ENCODE measurements at places on chromosomes 7 and 10.
A peak's percentile ranks its signal among the peaks of the same experiment; 100 is the strongest.

DNA sequence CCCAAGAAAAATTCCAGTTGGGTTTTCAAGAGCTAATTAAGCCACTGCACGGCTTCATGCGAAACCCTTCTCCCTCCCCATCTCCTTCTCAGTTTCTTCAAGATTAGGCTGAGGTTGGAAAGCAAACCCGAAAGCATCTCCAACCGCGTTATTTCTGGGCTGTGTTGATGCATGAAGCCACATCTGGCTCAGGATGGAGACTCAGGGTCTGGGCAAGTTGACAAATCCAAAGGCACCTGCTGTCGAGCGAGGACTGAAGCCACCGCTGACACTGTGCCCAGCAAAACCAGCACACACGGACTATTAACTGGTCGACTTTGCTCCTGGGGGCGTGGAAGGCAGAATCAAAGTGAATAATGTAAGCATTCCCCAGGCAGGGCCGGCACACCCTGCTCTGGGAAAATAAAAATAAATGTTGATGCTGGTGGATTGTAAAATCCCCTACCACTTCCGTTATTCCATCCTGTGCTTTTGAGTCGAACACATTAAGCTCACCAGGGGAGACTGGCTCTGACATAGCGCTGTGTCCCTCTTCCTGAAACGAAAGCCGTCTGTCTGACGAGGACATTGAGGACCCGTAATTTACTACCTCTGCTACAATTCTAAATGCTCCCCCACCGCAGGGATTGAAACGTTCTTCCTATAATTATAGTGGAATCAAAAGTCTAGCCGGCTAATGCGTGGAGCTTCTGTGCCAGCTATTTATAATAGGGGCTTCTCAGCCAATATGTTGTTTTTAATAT is 269.8 kb downstream of the ADARB2 start:
- DNase-seq, result no peak

DNA sequence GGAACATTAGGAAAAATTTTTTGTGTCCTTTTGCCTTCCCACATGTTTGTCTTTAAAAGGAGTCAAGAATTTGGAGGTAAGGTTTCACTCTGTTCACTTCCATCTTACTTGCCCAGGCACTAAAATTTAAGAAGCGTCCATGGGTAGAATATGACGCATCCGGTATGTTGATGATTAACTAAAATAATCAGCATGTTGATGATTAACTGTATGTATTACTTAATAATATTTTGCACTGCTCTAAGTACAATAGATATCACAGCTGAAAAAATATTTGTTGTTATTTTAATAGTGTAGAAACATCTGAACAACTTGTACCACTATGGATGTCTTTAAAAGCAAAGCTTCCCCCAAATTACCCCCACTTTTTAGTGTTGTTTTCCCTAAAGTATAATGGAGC is 11.5 kb downstream of the ANKRD22 start:
- DNase-seq, result peak; percentile 7

GRCh38 chr10:24438800-24439199 is 229.9 kb downstream of the KIAA1217 start:
- peak; percentile 47 for DNase-seq

DNA sequence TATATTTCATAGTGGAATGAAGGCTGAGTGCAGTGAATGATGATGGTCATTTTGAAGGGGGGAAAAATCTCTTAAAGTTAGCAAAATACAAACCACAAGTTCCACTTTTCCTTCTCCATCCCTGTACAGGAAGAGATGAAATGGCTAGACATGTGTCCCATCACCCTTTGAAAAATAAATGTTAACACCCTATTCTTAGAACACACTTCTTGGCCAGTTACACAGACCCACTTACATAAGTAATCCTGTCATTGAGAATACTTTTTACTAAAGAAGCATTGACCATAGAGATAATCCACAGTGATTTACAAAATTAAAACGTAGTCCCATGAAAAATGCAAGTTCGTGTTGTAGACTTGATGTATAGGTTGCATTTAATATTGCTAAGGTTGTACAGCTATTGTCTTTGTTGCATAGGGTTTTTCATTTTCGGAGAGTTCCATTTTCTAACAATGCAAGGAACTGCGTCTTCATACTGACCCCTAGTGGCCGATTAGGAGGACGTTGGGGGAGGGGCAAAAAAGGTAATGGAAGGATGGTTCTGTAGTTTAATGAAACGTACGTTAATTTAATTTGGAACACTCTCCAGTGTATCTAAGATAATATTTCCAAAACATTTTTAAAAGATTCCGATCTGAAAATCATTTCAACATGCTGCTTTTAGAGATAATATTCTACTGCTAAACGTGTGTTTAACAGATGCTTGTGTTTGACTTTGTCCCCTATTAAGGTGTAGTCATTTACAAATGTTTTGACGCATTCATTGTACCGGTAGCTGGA is 60.9 kb downstream of the ARMC3 start:
- DNase-seq, result peak; percentile 49

GRCh38 chr10:84523526-84523925 is 195.1 kb downstream of the CCSER2 start:
- no peak for DNase-seq

- DNase-seq, result peak; percentile 32
Observed at GRCh38 chr10:24451325-24451820, 242.4 kb downstream of the KIAA1217 start.

DNA sequence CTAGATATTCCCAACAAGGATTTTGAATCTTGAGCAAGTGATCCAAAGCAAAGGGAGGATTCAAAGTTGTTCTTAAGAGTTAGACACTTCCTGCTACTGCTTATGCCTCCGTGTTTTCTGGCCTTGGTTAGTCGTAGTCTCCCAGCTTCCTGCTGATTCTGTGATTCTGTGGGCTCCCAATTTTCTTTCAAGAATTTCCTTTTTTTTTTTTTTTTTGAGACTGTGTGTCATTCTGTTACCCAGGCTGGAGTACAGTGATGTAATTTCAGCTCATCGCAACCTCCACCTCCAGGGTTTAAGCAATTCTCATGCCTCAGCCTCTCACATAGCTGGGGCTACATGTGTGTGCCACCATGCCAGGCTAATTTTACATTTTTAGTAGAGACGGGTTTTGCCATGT is 4.4 kb upstream of the ITGB8 start:
- no peak for DNase-seq

DNA sequence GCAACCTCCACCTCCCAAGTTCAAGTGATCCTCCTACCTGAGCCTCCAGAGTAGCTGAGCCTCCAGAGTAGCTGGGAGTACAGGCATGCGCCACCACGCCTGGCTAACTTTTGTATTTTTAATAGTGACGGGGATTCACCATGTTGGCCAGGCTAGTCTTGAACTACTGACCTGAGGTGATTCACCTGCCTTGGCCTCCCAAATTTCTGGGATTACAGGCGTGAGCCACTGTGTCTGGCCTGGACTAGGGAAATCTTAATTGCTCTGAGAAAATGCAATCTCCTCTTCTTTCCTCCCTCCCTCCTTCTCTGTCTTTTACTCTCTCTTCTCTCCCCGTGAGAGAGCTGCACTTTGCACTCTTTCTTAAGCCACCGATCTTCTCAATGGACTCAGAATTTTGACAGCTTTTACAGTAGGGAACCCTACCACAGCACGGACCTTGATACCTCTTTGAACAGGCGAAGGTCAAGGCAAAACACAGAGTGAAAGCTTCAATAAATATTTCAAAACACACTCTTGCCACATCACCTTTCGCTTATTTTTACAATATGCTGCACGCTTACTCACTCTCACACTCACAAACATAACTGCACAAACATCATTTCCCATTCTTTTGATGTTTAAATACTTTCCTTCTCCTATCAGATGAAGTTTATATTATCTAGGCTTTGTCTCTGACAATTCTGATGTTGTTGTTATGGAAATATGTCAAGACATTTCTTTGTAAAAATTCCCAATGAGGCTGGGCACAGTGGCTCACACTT is 173.4 kb upstream of the NRP1 start:
- DNase-seq, result peak; percentile 51

GRCh38 chr7:130822642-130823041 is 88.6 kb upstream of the KLF14 start:
- DNase-seq, result no peak

GRCh38 chr10:110764378-110764777 is 107.3 kb upstream of the PDCD4 start:
- no peak for DNase-seq

DNA sequence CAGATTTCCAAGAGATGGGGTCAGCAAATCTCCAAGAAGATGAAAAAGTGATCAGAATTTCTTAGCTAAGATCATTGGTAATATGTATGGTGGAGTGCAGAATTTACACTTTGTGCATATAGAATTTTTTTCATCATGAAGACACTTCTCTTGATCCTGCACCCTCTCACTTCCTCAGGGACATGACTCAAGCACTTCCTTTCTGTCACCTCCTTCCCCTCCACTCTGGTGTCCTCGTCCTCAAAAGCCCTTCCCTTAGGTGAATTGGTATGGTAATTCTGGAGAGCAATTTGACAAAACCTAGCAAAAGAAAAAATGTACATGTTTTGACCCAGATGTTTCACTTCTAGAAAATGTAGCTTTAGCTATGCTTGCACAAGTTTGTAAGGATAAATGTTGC is 18.1 kb downstream of the CALN1 start:
- DNase-seq, result no peak

DNA sequence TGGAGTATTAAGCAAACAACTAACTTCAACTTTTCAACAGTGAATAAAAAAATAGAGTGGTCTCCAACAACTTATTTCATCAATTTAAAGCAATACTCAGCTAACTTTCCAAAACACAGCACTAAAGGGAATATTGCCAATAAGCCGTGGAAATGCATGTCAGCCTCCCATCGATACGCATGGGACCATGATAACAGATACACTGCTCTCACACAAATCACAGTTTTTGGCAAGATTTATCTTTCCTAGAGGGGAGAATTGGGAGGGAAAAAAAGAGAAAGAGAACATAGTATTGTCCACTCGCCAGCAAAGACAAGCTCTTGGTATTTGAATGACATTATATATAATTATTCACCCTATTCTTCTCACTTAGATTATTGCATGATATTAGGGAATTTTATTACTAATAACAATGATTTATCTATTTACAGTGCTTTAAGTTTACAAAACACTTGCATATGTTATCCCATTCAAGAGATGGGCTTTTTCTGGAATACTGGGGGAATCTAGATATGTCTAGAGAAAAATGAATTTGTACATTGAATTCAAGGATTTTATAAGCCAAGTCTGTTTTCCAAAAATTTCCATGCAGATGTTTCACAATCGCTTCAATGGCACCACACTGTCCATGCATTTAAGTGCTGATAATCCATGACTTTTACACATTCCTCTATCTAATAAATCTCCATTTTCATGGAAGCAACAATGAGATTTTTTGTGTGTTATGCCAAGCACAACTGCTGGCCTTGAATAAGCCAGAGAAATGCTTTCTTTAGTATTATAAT is 194.0 kb upstream of the MGMT start:
- DNase-seq, result no peak

GRCh38 chr10:60901561-60902235 is 42.3 kb downstream of the RHOBTB1 start:
- no peak for DNase-seq

GRCh38 chr7:105675934-105676371 is 94.7 kb upstream of the EFCAB10 start:
- no peak for DNase-seq

GRCh38 chr7:38831259-38831996 is 77.6 kb downstream of the VPS41 start:
- no peak for DNase-seq

DNA sequence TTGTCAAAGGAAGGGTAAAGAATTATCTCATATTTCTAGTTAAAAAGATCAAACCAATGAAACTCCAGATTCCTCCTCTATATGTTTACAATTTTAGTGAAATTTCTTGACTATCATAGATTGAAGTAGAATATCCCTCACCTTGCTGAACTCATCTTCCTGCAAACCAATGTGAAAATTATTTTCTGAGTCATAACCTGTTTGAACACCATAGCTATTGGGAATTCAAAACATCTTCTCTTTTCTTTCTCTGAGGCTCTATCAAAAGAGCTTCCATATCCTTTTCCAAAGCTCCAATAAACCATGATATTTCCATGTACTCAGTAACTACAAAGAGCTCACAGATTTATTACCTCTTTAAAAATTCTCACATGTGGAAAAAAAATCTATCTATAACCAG is 134.3 kb downstream of the DOCK4 start:
- no peak for DNase-seq

GRCh38 chr7:82247814-82248433 is 195.7 kb downstream of the CACNA2D1 start:
- peak; percentile 21 for DNase-seq

- no peak for DNase-seq
Observed at GRCh38 chr10:86355571-86356038, 11.0 kb downstream of the GRID1 start.

GRCh38 chr10:96228408-96228994 is 42.9 kb downstream of the BLNK start:
- no peak for DNase-seq

- DNase-seq, result no peak
Observed at GRCh38 chr10:68046642-68047041, 28.4 kb downstream of the HERC4 start.

GRCh38 chr10:31166606-31167005 is 134.9 kb upstream of the ZNF438 start:
- DNase-seq, result no peak

- peak; percentile 64 for DNase-seq
Observed at GRCh38 chr10:21078410-21079329, 181.6 kb upstream of the NEBL start.

DNA sequence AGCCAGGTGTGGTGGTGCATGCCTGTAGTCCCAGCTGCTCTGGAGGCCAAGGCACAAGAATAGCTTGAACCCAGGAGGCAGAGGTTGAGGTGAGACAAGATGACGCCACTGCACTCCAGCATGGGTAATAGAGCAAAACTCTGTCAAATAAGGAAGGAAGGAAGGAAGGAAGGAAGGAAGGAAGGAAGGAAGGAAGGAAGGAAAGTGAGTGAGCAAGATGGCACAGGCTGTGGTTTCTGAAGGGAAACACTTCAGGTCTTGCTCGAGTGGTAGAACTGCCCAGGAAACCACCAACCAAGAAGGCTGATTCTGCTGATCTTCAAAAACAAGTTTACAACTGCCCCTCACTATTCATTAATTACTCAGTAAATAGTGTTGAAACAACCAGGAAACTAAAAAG is 45.2 kb downstream of the EZH2 start:
- no peak for DNase-seq

- no peak for DNase-seq
Observed at GRCh38 chr7:27141923-27142579, 1.4 kb downstream of the HOXA5 start.

GRCh38 chr7:80622541-80622940 is 15.9 kb upstream of the CD36 start:
- DNase-seq, result peak; percentile 52

GRCh38 chr10:101840102-101840684 is 3.4 kb downstream of the KCNIP2 start:
- no peak for DNase-seq

Measured in amniotic epithelial cell (primary cell).